ENCODE measurements at places on chromosomes 4 and X. TPM values are rescaled to one million over a fixed set of nuclear protein-coding genes. Genes with fewer than 3 reads are reported as not detected.

The TTC29 gene
- total RNA-seq = not detected

The CLDN2 gene
- total RNA-seq = 8.3 TPM

The VCX3B gene
- not detected for total RNA-seq

The FDCSP gene
- total RNA-seq = not detected

The EVC2 gene
- 2.3 TPM for total RNA-seq
